Stimulated activated CD4-positive, alpha-beta T cell treated with anti-CD3 and anti-CD28 coated beads, Interleukin-4, amount 100 ng/mL, for 4 hours (primary cell): ENCODE measurements at places on chromosomes 13 and 19.

DNA sequence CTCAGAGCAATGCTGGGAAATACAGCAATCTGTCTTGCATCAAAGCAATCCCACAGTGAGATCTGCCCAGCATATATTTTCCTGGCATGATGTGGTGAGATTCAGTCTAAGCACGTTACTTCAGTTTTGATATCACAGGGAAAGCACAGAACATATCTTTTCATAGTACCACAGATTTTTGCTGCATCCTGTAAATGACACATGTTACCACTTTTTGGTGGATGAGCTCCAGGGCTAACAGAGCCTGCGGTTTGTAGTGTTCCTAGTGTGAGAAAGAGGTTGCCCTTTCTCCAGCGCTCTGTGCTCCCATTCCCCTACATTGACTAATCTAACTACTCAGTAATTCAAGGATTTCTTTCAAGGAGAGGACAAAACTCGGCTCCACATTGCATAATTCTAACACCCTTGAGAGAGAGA is 409.0 kb downstream of the GPC6 start:
- no peak for DNase-seq

DNA sequence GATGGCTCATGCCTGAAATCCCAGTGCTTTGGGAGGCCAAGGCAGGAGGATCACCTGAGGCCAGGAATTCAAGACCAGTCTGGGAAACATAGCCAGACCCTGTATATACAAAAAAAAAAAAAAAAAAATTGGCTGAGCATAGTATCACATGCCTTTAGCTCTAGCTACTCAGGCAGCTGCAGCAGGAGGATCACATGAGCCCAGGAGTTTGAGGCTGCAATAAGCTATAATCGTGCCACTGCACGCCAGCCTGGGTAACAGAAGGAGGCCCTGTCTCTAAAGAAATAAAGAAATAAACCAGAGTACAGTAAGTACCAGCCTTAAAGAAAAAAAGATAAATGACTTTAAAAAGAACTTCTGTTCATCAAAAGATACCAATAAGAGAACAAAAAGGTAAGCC is 52.9 kb downstream of the FAM124A start:
- DNase-seq: no peak

GRCh38 chr13:20297181-20297580 is 65.1 kb upstream of the GJB6 start:
- DNase-seq: no peak

DNA sequence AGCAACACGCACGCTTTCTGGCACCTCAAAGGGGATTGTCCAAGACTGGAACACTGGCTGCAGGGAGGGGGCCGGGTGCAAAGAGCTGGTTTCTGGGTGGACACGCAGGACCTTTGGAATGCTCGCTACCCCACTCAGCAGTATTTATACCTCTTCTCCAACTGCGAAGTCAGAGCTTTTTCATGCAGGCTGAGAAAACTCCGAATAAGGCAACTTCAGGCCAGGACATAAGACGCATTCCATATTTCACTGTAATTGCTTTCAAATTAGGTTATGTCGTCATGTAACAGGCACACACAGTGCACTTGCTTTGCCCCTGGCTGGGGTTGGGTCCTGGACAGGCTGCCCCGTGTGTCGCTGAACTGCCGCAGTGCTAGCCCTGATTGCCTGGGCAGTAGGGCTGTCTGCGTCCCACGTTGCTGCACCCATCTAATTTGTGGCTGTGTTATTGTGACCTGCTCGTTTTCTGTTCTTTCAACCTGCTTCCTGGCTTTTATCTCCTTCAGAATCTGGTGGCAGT is 44.5 kb downstream of the ACTN4 start:
- no peak for DNase-seq

GRCh38 chr19:1237754-1238368 is at the start of gene CBARP:
Gene CBARP (minus strand): TSS chr19:1238005. CDS start chr19:1236100, 1,905 bp downstream.
- no peak for DNase-seq
